ENCODE measurements at places on chromosomes 2 and 18.

DNA sequence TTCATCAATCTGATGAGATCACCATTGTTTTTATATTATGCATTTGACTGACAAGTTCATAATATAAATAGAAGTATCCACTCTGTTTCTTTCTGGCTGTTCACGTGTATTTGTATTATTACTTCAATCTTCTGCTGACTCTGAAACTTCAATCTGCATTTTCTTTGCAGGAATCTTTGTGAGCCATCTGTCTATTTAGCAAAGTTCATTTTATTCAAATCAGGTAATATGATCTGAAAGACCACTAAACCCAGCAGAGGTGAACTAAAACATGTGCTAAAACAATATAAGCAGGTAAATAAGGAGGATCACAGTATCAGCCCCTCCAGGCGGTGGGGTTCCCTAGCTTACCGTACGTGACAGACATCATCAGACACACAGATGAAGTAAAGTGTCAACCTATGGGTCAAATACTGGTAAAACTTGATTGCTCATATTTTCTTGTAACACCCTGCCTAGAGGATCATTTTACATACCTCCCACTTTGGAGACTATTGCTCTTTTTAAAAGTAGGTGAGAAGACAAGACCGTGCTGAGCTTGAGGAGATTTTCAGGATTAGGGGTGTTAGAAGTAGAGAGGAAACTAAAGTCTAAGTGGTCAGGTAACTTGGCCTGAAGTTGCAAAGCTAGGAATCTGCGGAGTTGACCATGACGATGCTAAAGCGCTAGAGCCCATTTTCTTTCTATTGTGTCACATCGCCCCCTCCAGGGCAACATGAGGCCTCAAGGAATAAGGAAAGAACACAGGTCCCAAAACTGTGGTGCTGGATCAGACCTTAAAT is 9.0 kb downstream of the DTNB start:
- no peak for DNase-seq

- DNase-seq: no peak
These were observed 1323.9 kb upstream of the DDX18 start for GRCh38 chr2:116490511-116491145.

GRCh38 chr2:158742536-158742935 is 52.6 kb upstream of the DAPL1 start:
- DNase-seq: no peak

DNA sequence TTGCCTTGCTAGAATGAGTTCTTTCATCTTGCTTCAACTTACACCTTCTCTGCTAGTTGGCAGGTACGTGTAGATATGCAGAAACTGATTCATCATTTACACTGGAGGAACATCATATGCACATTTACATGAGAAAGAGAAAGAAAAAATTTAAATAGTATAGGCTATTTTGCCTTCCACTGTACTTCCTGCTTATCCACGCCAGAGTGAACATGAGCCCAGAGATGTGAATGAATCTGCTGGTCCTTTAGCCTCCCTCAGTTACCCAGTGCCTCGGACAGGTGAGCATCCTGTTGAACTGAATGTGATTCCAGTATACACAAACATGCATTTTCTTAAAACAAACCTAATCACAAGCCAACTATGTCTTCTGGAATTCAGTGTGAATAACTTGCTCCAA is 83.6 kb downstream of the SESTD1 start:
- no peak for DNase-seq

DNA sequence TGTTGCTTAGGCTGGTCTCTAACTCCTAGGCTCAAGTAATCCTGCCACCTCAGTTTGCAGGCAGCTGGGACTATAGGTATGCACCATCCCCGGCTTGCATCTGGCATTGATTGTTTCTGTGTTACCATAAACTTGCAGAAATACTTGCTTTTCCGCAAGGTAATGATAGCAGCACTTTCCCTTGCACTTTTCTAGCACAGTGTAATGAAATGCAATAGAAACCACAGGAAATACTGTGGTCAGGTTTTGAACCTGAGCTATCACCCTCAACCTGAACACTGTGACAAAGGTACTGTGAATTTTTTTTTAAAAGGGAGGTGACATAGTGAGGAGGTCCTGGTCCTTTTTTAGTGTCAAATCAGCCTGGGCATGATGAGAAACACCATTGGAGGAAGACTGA is 38.3 kb downstream of the DHRS9 start:
- no peak for DNase-seq

DNA sequence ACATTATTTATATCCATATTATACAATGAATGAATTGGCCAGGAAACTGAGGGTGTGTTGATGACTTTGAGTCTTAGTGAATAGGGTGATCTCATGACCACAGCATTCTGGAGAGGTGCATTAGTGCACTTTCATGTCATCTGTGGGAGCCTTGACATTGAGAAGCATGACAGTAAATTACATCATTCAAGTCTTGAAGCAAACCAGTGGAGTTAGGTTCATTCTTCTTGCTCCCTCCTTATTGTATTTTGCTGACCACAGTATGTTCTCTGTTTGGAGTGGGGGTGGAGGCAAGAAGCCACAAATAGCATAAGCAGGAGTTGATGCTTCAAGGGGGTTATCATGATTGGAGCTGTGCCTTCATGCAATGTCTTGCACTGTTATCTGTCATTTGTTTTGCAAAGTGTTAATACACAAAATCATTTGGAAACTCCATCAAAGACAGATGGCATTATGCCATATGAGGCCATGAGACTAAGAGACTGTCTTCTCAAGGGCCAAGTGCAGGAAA is 680.2 kb downstream of the NYAP2 start:
- DNase-seq: no peak

GRCh38 chr2:85888020-85888683 is 638 bp downstream of the ST3GAL5 start:
- DNase-seq: peak; percentile 12

GRCh38 chr2:178553047-178553446 is 72.8 kb downstream of the PLEKHA3 start:
- DNase-seq: no peak

GRCh38 chr2:96537066-96537733 is 648 bp downstream of the ARID5A start:
- DNase-seq: peak; percentile 79

DNA sequence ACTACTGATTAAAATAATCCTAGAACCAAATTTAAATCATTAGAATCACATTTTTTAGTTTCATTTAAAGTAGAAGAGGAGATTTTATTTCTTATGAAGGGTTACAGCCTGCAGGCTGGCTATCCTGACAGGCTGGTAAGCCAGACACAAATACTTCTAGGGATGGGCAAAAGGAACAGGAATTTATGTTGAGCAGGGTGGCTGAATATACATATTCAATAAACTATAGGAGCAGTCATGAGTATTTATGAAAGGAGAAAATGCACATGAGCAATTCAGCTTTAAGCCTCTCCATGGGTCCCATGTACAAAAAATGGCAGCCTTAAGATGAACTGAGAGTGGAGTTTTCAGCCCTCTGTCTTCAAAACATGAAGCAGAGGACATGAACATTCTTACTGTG is 182.4 kb downstream of the CTNNA2 start:
- no peak for DNase-seq

All from activated T-helper 9 cell treated with anti-CD3 and anti-CD28 coated beads, Interleukin-2, amount 50 U/mL, for 16 hours (primary cell).